ENCODE measurements at places on chromosomes 6 and 20.

DNA sequence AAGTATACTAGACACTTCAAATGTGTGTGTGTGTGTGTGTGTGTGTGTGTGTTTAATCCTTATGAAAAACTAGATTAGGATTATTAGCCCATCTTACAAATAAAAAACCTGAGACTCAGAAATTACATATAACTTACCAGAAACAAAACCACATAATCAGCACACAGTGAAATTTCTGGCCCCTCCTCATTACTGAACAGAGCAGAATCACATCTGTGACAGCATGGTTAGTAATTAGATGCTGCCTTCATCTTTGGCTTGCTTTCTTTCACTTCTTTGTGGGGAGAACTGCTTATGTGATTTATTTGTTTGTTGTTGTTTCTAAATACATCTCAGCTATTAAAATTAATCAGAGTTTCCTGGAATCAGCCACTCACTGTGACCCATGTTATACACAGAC lies 267.1 kb downstream of the TENT5A start:
- DNase-seq: no peak

- DNase-seq: no peak
These were observed 105.2 kb downstream of the MAP7 start for GRCh38 chr6:136445063-136445462.

DNA sequence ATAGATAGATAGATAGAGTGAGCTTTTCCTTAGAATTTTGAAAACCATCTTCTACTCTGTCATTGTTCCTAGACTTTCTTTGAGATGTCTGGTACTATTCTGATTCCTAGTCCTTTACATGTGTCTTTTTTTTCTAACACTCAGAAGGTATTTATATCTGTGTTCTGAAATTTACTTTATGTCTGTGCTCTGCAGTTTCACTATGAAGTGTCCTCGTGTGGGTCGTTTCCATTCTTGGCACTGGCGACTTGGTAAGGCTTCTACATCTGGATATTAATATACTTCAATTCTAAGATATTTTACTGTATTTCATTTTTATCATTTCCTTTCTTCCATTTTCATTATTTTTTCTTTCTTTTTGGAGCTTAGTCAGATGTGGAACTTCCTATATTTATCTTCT lies 87.0 kb downstream of the FHL5 start:
- no peak for DNase-seq

GRCh38 chr20:48818481-48818987 lies 9.3 kb downstream of the PREX1 start:
- no peak for DNase-seq

DNA sequence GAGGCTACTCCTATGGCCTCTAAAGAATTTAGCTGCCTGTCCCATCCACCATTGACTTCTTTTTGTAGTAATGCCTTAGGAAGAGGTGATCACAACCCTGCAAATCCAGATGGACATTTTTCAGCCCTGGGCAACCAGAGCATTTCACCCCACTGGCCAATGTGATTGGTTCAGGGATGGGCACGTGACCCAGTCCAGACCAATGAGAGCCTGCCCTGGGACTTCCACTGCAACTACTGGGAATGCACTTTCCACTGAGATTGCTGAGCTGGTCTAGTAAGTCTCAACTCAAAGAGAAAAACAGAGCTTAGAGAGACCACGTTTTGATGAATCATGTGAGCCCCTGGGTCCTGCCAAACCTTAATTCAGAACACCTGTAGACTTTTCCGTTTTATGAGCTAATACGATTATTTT lies 8.9 kb upstream of the UBE2V1 start:
- DNase-seq: no peak

- DNase-seq: no peak
These were observed 9.1 kb downstream of the VTA1 start for GRCh38 chr6:142155895-142156757.

- no peak for DNase-seq
These were observed 13.8 kb upstream of the PCK1 start for GRCh38 chr20:57546956-57547649.

DNA sequence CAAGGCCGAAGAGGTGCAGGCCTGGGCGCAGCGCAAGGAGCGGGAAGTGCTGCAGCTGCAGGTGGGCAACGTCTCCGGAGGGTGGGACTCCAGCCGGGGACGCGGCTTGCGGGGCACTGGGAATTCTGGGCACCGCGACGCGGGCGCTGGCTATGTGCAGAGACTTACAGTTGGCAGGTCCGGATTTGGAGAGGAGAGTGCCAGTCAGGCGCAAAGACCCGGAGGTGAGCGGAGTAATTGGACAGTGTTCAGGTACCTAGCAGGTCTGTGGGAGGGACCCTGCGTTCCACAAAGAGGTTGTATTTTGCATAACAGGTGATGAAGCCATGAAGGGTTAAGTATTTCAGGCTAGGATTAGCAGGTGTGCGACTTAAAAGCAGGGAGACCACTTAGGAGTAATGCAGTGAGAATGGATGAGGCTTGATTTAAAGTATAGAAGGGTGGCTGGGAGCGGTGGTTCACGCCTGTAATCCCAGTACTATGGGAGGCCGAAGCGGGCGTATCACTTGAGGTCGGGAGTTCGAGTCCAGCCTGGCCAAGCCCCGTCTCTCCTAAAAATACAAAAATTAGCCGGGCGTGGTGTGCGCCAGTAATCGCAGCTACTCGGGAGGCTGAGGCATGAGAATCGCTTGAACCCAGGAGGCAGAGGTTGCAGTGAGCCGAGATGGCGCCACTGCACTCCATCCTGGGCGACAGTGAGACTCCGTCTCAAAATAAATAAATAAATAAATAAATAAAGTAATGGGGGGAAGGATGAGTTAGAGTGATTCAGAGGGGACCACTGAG lies 1.0 kb downstream of the MRPS26 start:
- DNase-seq: peak; percentile 47

- DNase-seq: peak; percentile 50
These were observed 55.0 kb upstream of the HLA-A start for GRCh38 chr6:29887330-29887818.

DNA sequence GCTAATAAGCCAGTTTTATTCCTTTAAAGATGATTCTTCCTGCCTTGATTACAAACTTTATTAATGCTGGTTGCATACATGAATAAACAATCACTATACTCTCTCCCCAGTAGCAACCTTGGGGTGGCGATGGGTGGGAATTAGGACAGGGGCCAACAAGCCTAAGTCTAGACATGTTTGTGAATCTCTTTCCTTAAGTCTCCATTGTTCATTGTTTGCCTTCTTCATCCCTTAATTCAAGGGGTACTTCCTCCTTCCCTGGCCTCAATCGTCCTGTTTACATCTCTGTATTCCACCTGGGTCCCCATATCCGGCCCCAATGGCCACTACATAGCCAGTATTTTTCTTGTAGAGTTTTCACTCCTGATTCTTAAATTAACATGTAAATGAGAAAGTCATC lies 66.0 kb downstream of the ARHGAP18 start:
- DNase-seq: no peak

DNA sequence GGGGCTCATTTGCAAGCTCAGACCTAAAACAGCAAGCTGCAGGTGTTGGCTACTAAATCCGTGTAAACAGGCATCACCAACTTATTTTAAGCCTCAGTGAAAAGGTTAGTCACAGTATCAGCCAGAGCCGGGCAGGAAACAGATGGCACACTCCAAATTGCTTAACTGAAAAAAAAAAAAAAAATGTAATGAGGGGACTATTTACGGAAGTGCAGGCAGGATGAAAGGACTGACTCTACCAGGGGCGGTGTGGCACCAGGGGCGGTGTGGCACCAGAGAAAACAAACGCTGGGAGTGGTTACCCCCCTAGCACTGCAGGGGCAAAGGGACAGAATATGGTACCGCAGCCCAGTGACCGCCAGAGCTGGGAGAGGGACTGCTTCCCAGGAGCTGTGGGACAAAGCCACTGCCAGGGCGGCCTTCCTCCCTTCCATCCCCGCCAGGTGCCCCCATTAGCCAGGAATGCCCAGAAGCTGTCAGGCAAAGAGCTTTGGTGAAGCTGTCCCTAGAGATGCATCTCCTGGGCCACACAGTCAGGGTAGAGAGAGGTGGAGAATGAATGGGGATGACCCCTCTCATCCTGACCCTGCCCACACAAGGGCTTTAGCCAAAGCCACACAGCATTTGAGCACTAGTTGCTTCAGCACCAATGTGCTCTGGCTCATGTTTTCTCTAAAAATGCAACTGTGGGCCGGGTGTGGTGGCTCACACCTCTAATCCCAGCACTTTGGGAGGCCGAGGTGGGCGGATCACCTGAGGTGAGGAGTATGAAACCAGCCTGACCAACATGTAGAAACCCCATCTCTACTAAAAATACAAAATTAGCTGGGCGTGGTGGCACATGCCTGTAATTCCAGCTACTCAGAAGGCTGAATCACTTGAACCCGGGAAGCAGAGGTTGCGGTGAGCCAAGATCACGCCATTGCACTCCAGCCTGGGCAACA lies 39.6 kb upstream of the GFOD1 start:
- peak; percentile 57 for DNase-seq

DNA sequence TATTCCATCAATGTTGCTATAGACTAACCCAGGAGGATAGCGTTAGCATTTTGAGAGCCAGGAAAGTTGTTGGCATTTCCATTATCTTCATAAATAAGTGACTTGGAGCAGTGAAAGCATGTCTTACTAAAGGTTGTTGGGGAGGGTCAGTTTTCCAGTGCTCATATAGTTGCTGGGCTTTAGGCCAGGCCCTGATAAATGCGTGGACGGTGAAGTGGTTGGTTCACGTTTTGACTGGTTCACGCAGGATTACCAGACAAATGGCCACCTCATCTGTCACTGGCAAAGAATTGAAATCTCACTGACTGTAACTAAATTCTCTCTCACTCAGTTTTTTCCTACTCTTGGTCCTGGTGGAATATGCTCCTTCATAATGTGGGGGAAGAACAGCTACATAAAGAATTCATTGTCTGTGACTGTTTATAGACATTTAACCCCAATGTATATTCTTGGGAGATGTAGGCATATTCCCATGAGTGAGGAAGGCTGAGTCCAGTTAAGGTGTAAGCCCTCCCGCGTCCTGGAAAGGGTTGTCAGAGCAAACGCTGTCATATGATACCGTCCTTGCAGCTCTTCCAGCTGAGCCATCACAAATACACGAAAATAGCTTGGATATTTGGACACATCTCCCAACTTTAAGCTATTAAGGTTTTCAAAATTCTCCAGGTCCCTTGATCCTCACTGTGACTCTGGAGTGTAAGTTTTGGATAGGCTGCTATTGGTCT lies 27.8 kb downstream of the LRRC1 start:
- peak; percentile 64 for DNase-seq

DNA sequence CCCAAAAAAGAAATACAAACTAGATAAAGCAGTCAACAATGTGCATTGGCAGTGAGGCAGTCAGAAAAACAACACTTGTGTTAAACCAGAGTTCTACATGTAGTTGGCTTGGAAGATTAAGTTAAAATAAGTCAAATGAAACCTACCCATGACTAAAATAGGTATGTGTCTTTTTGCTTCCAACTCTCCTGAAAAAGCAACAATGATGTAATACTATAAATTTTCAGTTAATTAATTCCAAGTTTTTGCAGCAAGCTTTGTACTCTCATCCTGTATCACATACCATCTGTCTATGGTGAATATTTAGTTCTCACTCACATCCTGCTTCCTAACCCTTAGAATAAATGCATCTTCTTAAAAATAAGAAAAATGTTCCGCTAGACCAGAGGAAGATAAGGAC lies 261.5 kb downstream of the KIF16B start:
- DNase-seq: no peak

DNA sequence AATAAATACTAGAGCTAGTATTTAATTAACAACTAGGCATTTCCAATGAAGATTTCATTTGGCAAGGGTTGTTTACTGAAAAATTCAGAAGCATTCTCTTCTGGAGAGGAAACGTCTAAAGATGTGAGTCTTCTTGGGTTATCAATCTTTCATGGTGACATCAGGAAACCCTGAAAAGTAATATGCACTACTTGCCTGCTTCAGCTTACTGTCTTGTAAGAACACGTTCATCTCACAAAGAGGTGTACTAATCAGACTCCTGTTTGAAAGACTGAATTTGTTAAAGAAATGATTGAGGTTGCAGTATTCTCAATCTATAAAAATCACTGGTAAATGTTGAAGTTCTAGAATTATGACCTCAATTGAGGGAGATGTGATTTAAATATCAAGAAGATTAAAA lies 16.9 kb downstream of the PLEKHG1 start:
- no peak for DNase-seq

GRCh38 chr6:106619223-106619622 lies 10.1 kb downstream of the RTN4IP1 start:
- no peak for DNase-seq

- DNase-seq: no peak
These were observed 5.3 kb upstream of the PCK1 start for GRCh38 chr20:57555457-57556184.

DNA sequence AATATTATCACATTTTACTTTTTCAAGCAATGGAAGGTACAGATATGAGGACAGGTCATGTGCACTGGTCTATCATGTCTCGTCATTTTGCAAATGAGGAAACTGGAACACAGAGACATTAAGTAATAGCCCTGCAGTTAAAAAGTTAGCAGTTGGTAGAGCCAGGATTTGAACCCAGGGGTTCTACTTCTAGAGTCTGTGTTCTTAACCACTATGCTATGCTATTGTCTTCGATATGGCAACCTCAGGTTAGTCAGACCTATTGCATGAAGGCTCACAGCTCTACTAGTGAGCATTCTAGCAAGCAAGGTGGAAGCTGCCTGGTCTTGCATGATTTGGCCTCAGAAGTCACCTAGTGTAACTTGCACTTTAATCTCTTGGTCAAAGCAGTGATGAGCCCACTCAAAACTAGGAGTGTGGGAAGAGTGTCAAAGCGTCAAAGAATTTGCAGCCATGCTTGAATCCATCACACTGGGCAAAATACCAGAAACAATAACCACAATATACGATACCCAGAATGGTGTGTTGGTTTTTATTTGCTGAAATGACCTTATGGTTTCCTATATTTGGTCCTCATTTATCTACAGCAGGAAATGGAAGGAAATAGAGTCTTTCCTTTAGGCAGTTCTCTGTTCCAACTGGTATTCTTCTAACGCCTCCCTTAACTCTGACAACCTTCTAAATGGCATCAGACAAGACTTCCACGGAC lies 20.4 kb upstream of the BMP2 start:
- no peak for DNase-seq

- no peak for DNase-seq
These were observed 156.9 kb downstream of the ARID1B start for GRCh38 chr6:156934069-156934460.

DNA sequence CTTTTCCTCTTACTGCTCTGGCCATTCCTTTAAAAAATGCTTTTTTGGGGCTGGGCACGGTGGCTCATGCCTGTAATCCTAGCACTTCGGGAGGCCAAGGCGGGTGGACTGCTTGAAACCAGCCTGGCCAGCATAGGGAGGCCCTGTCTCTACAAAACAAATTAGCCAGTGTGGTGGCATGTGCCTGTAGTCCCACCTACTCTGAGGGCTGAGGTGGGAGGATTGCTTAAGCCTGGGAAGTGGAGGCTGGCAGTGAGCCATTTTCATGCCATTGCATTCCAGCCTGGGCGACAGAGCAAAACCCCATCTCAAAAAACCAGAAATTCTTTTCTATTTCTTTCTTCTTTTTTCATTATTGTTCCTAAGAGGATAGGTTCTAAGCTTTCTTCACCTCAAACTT lies 36.9 kb upstream of the RNF144B start:
- DNase-seq: no peak

- DNase-seq: no peak
These were observed 3.8 kb downstream of the ADRM1 start for GRCh38 chr20:62306414-62307187.

Measured in femur (tissue), 1 donor.